Right ventricle myocardium superior (tissue), 1 donor: ENCODE measurements at places on chromosomes 12 and 14.

DNA sequence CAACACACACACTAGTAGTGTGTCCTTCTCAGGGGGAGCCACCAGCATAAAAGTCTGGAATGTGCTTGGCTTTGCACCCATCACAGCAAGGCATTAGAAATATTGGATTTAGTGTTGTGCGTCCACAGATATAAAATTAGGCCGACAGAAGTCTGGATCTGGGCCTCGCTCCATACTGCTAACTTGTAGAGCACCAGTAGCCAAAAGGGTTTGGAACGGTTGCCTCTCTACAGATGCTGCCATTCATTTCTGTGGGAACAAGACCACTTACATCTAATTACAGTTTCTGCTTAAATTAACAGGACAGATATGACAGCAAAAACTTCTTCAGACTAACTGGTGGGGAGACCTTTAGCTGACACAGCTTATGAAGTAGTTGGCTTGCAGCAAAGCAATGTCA is 94.2 kb downstream of the EXOC5 start:
- DNase-seq, result no peak

DNA sequence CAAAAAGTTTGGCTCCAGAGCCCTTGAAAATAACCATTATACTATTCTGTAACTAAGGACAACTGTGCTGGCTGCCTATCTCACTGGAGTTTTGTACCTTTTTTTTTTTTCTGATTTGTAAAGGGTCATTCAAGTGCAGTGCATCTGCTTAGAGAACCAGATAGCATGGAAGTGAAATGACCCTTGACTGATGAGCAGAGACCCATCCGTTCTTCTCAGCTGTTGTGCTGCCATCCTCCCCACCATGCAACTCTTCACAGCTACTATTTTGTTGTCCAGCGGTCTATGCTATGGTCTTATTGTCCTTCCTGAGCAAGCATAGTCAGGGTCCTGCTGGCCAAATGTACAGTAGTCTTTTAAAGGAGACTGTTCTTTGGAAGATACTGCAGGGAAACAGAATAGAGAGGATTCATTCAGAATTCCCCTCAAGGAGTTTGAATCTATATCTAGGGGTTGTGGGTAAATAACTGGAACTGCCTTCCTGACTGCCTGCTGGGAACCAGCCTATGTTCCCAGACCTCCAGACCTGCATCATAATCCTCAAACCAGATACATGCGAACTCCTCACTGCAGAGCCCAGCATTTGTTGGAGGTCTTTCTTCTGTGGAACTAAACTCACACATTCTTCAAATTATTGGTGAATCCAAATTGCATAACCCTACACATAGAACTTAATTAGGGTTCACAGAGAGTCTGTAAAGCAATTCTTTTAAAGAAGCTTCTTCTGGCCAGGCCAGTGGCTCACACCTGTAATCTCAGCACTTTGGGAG is 41.1 kb downstream of the GPR19 start:
- DNase-seq, result no peak

- DNase-seq, result no peak
These were observed 3.4 kb downstream of the DHH start for GRCh38 chr12:49091056-49091835.

GRCh38 chr14:100484531-100485267 is 102.5 kb downstream of the BEGAIN start:
- DNase-seq, result no peak

- DNase-seq, result no peak
These were observed 118.1 kb upstream of the SLC38A2 start for GRCh38 chr12:46490635-46491034.

GRCh38 chr12:27257104-27257843 is 13.2 kb downstream of the STK38L start:
- DNase-seq, result no peak

- peak; percentile 62 for DNase-seq
These were observed 17.1 kb upstream of the DLK1 start for GRCh38 chr14:100709289-100710284.

- DNase-seq, result no peak
These were observed 93.0 kb downstream of the PLEKHA5 start for GRCh38 chr12:19222558-19222957.

DNA sequence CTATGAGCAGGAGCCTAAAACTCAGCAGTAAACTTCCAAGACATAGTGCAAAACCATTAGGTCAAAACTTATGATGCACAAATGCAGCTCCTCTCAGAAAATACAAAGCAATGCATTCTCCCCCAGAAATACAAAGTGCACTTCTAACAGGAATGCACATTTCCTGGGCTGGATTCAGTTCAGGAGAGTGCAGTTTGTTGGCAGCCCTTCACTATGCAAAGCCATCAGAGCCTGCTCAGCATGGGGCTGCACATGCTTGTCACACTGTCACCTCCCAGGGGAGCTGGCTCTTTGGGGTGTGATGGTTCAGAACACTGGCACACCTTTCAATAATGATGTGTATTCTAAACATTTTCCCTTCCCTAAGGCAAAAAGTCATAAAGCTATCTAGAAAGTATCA is 110.4 kb downstream of the KCNK10 start:
- no peak for DNase-seq
